ENCODE measurements at places on chromosomes 1 and 21.

- no peak for DNase-seq
Observed at GRCh38 chr1:198696211-198696610, 57.4 kb downstream of the PTPRC start.

DNA sequence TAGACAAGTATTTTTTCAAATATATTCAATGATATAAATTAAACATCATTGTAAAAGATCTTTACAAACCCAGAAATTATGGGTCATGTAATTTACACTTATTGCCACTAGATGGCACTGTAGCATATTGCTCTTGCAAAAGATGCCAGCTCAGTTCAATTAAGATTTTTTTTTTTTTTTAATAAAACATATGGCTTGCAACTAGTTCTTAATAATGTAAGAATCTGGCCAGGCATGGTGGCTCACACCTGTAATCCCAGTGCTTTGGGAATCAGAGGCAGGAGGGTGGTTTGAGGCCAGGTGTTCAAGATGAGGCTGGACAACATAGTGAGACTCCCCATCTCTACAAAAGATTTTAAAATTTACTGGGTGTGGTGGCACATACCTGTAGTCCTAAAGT lies 49.4 kb upstream of the DESI2 start:
- DNase-seq: no peak

GRCh38 chr1:110896090-110896489 lies 23.1 kb downstream of the CD53 start:
- DNase-seq: no peak

GRCh38 chr1:204295671-204296070 lies 64.1 kb downstream of the PLEKHA6 start:
- no peak for DNase-seq

- no peak for DNase-seq
Observed at GRCh38 chr21:36908260-36908908, 58.1 kb downstream of the HLCS start.

GRCh38 chr1:4573526-4573925 lies 80.9 kb upstream of the AJAP1 start:
- DNase-seq: no peak

- DNase-seq: no peak
Observed at GRCh38 chr1:115713906-115714305, 54.6 kb downstream of the CASQ2 start.

DNA sequence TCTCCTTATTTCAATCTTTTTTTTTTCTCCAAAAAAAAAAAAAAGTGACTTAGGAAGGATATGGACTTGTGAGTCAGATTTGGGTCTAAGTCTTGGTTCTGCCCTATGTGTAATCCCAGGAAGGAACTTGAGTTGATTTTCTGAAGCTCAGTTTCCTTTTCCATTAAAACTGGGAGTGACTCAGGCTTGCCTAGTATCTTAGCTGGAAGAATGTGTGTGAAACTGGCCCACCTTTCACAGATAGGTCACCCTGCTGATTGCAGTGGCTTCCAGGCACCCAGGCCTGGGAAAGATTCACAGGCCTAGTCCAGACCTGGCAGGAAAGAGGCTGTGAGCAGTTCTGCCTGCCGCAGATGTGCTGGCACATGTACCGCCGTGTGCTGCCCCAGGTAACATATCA lies 218.3 kb upstream of the HOOK1 start:
- DNase-seq: no peak

DNA sequence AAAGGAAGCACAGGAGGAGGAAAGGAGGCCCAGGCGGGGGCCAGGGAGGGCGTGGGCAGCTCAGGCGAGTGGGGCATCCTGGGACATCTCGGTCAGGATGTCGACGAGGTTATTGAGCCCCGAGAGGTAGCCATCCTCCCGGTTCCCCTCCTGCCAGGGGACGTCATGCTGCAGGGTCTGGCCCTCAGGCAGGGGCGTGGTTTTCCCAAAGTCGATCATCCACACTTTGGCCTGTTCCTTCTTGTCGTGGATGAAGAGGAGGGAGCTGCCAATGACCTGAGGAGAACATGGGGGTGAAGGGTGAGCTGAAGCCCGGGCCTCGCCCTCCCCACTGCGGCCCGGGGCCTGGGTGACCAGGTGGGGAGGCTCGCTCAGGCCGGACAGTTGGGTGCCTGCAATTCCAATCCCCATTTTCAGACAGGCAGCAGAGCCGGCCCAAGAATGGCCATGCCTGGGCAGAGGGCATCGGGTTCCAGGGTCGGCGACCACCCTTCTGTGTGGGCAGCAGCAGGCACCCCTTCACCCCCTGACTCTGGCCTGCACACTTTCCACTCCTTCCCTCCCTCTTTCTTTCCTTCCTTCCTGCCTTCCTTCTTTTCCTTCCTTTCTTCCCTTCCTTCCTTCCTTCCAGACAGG lies 86.2 kb downstream of the STUM start:
- DNase-seq: no peak

Measured in stimulated activated CD4-positive, alpha-beta T cell treated with anti-CD3 and anti-CD28 coated beads, TNF-alpha, amount 100 ng/mL, for 48 hours (primary cell).